ENCODE measurements at places on chromosomes 11 and 22.

- no peak for DNase-seq
Measured at GRCh38 chr11:115333121-115333520, 171.1 kb downstream of the CADM1 start.

DNA sequence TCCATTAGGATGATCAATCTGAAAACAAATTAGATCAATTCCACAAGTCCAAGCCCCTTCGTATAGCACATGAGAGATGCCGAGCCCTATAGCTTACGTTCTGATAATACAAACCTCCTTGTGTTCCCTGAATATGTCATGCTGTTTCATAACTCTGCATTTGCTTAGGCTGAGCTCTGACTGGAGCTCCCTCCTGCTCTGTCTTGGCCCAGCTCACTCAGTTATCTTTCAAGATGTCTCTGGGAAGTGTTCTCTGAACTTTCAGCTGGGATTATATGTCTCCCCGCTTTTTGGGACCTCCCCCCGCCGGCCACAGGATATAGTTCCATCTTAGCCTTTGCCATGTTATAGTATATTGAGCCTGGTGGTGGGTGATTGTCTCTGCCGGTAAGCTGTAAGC is 44.0 kb downstream of the FDX1 start:
- no peak for DNase-seq

GRCh38 chr22:48370508-48371325 is 1457.0 kb downstream of the BRD1 start:
- DNase-seq: no peak

GRCh38 chr22:19003508-19003907 is 67.4 kb upstream of the PRODH start:
- no peak for DNase-seq

GRCh38 chr11:100438376-100438775 is 248.7 kb upstream of the ARHGAP42 start:
- DNase-seq: no peak

DNA sequence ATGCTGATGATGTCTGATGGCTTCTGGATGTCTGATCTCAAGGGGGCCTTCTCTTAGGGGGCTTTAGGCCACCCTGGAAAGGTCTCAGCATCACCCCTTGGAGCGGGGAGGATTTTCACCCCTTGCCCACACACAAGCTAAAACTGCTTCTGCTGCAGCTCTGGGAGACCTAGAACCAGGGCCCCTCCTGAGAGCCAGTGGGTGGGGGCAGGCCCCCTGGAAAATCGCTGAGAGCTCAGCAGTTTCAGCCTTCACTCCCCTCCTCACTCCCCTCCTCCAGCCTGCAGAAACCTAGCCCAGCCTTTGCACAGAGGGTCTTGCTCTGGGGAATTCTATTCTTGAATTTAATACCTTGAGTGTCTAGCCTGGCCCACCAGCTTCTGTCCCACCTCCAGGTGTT is 17.2 kb downstream of the CD6 start:
- no peak for DNase-seq

- no peak for DNase-seq
Measured at GRCh38 chr11:110435780-110436717, 6.3 kb downstream of the FDX1 start.

DNA sequence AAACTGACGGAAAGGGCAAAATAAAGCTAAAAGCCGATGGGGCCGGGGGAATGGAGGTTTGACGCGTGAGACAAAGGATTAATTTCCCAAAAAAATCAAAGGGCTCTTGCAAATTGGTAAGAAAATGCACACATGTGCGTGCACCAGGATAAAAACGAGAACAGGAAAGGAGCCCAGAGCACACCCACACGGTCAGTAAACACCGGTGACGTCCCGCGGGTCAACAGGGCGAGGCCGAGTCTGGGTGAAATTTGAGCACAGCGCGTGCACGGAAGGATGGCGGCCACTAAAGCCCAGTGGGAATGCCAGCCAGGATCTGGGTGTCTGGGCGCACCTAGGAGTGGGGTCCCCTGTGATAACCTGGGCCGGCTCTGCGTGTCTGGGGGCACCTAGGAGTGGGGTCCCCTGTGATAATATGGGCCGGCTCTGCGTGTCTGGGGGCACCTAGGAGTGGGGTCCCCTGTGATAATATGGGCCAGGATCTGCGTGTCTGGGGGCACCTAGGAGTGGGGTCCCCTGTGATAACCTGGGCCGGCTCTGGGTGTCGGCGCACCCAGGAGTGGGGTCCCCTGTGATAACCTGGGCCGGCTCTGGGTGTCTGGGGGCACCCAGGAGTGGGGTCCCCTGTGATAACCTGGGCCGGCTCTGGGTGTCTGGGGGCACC is 44.4 kb downstream of the BRSK2 start:
- DNase-seq: no peak

DNA sequence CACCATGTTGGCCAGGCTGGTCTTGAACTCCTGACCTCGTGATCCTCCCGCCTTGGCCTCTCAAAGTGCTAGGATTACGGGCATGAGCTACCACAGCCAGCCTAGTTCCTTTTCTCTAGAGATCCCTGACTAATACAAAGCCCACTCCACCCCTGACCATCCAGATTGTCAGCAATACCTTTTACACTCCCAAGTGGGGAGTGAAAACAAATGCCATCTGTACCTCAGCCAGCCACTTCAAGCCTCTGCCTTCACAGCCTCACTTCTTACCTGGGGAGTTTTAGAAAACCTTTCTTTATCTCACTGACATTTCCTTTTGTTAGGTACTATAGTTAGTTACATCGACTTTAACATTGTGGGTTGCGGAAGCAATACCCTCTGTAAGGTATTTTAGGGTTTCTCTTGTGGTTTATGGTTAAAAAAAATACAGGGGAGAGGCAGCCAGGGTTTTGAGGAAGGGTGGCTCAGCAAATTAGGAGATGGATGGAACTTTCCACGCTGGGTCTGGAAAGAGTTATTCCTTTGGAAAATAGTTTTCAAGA is 8.9 kb downstream of the TOM1 start:
- DNase-seq: no peak

GRCh38 chr22:44221710-44222475 is 41.2 kb downstream of the PARVG start:
- no peak for DNase-seq

DNA sequence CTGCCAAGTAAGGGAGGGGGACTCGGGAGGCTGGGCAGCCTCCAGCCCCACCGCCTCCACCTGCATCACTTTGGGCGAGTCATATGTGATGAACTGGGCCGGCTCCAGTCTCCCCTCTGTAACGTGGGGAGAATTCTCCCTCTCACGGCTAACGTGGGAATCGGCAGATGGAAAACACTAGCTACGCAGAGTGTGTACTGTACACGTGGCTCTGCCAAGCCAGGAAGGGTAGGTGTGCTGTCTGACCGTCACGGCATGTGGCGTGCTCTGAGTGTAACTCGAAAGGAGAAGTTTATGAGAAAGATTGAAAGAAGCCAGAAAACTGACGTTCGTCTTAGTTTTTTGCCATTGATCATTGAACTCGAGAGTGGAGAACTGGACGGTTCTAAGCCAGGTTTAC is 13.7 kb downstream of the TRMU start:
- no peak for DNase-seq

All from stimulated activated naive CD8-positive, alpha-beta T cell treated with anti-CD3 and anti-CD28 coated beads, Interleukin-15, Interleukin-2, amounts not matched to agents 100 U/mL and 50 U/mL, for 24 hours (primary cell).